ENCODE measurements at places on chromosomes 16 and 17. TPM values are rescaled to one million over a fixed set of nuclear protein-coding genes. Genes with fewer than 3 reads are reported as not detected.

GRCh38 chr17:82547981-82548380 is 28.4 kb downstream of the FOXK2 start:
- no peak for DNase-seq

DNA sequence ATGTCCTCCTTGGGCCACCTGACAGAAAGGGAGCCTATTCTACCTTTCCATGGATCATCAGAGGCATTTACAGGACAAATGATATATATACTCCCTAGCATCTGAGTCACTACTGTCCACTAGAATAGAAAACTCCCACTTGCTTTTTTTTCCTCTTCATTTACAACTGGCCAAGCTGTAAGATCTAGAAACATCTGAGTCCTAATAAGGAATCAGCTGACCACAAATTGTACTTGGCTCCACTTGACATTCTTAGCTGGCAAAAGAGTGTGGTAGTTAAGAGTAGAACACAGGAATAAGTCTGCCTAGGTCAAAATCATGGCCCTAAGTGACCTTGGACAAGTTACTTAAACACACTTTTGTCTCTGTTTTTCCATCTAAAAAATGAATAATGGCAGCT is 5.2 kb downstream of the RUSF1 start:
- no peak for DNase-seq

GRCh38 chr17:68305142-68305541 is 13.8 kb downstream of the ARSG start:
- no peak for DNase-seq

- no peak for DNase-seq
These were observed 515.3 kb downstream of the GRIN2A start for GRCh38 chr16:9666834-9667480.

DNA sequence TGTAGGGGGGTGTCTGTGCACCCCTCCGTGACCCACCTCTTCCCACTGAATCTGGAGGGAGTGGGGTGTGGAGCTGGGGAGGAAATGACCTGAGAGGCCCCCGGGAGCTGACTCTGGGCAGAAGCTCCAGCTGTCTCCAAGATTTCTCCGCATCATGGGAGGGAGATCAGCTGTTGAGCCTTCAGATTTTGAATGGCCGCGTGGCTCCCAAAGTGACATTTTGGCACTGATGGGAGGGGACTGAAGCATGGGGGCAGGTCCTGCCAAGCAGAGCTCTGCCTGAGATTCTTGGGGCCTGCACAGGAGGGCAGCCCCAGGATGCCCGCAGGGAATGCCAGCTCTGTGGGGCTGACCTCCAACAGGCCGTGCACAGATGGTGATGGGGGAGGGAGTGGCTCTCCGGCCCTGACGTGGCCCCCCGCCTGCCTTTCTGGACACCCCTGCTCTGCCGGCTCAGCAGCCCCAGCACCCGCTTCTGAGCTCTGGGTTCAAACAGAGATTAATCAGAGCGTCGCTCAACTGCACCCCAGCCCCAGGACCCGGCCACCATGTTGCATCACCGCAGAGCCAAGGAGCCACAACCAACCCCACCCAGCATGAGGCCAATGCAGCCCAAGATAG is 25.3 kb upstream of the UBE2I start:
- DNase-seq: no peak

Gene TP53TG3D
- not detected for total RNA-seq

DNA sequence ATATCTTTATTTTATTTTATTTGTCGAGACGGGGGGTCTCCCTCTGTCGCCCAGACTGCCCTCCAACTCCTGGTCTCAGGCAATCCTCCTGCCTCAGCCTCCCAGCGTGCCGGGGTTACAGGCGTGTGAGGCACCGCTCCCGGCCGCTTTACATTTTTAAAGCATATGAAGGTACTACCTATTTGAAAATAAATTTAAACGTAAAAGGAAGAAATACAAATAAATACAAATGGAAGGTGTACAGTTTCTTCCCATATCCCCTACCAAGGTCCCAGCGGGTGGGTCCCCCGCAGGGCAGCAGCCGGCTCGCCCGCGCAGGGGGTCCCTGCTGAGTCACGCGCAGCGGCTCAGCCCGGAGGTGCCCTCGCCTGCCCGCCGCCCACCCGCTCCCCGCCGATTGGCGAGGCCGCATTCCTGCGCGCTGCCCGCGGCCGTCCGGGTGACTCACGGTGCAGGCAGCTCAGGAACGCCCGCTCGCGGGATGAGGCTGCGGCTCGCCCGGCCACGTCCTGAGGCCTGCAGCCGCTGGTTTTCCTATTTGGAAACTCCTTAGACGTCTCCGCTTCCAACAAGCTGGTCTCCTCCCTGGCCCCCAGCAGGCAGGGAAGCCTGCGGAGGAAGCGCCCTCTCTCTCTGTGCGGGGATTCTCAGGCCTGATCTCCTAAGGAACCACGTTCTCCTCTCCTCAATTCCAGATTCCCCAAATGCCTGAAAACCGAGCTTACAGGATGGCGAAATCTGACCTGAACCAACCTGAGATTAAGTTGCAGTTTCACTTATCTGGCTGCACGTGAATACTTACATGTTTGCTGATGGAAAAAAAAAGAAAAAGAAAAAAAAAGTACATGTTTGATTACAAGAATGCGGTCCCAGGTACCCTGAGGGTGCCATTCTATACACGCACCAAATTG is 54.8 kb upstream of the MAP3K14 start:
- peak; percentile 99 for DNase-seq

Gene CLEC19A
- total RNA-seq: not detected

GRCh38 chr17:19833914-19834313 is 33.8 kb downstream of the ULK2 start:
- DNase-seq: no peak

DNA sequence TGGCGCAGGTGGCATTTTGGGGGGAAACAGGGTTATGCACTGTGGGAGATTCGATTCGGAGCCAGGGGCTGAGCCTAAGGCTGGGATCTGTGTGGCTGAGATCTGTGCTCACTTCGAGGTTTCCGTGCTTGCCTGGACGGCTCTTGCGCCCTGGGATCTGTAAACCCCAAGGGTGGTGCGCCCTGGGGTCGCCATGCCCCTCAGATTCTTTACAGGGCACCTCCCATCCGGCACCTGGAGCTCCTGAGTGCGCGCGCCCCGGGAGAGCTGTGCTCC is 377 bp downstream of the SLC13A5 start:
- no peak for DNase-seq

Gene RUNDC1
- total RNA-seq: 12.5 TPM

GRCh38 chr17:5700745-5701144 is 116.4 kb upstream of the NLRP1 start:
- peak; percentile 32 for DNase-seq

DNA sequence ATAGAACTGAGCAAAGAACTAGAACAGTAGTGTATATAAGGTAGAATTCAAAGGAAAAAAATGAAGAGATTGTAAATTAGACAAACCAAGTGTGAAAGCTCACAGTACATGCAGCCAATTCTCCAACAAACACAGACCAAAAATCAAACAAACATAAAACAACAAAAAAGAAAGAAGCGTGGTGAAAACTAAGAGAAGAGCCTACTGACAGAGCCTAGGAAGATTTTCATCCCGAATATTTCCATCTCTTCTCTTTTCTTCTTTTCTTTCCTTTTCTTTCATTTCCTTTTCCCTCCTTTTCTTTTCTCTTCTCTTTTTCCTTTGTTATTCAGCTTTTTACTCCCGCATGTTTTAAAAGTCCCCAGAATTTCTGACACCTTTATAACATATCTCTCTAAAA is 1103.6 kb downstream of the CDH8 start:
- DNase-seq: no peak

DNA sequence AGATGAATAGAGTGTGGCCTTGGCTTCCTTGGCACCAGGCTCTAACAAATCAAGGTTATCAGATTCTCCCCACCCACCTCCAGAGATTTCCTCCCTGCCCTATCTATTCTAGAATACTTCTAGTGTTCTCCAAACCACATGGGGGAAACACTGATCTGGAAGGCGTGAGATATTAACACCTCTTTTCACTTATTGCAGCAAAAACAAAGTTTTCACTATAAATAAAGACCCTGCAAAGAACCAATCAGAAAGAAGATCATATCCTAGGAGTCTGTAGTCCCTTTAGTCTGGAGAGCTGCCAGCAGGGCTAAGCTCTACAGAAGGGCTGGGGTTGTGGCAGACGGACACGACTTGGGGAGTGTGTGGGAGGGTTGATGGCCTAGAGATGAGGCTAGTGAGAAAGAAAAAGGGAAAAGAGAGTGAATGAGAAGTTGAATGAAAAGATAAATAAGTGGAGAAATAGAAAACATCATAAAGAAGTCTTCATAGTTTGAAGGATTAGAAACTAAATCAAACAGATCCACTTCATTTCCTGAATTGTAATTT is 8.6 kb upstream of the SKAP1 start:
- no peak for DNase-seq

Gene NPIPA2
- total RNA-seq: 9.0 TPM

Gene CREBBP
- total RNA-seq: 107 TPM

All from osteocyte (in vitro differentiated cells).